ENCODE measurements at places on chromosomes 4 and X. TPM values are rescaled to one million over a fixed set of nuclear protein-coding genes. Genes with fewer than 3 reads are reported as not detected.

DNA sequence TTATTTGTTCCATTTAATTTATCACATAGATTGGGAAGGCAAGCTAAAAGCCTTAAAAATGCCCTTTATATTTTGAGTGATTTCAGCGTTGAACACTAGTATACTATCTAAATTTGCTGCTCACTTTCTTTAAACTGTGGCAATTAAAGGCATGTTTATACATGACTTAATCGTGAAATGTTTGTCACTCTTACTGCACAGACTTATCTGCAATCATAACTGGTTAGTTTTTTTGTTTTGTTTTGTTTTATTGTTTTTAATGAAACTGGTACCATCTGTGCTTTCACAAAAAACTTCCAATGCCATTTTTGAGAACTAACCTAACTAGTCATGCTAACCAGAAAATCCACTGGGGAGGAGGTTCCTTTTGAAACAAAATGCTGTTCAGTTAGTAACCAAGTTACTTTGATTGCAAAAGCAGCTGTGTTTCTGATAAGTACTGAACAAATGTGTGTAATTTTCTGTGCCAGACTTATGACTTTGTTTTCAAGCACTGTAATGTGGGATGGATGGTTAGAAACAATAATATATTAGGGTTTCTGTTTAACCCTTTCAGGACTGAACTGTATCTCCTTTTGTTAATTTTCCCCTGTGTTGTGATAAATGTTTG is 56.1 kb downstream of the CCKAR start:
- no peak for DNase-seq

DNA sequence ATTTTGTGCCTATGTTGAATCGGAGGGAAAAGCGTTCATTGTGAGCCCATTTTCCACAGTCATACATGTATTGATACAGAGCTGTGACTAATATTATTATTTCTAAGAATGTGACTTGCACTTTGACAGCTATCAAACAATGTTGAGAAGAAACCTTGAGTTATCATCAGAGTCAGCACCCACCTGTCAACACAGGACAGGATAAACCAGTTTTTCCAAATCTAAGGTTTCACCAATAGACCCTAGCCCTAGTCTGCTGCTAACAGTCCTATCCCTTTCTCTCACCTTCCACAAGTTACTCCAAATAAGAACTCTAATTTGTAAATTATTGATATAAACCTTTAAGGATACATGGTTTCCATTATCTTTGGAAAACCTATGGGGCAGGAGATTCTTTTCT is 47.7 kb upstream of the DHX15 start:
- DNase-seq = no peak

DNA sequence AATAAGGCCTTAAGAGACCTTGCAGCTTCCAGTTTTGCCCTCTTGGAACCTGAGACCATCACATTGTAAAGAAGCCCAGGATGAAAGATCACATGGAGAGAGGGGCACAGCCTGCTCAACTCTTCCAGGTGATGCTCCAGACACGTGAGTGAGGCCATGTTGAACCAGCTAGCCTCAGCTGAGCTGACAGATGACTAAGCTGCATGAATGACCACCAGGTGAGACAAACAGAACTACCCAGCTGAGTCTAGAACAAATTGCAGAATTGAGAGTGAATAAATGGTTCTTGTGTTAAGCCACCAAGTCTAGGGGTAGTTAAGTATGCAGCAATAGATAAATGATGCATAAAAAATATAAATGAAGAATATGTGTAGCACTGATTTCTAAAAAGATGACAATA is 16.8 kb upstream of the GPR82 start:
- no peak for DNase-seq

DNA sequence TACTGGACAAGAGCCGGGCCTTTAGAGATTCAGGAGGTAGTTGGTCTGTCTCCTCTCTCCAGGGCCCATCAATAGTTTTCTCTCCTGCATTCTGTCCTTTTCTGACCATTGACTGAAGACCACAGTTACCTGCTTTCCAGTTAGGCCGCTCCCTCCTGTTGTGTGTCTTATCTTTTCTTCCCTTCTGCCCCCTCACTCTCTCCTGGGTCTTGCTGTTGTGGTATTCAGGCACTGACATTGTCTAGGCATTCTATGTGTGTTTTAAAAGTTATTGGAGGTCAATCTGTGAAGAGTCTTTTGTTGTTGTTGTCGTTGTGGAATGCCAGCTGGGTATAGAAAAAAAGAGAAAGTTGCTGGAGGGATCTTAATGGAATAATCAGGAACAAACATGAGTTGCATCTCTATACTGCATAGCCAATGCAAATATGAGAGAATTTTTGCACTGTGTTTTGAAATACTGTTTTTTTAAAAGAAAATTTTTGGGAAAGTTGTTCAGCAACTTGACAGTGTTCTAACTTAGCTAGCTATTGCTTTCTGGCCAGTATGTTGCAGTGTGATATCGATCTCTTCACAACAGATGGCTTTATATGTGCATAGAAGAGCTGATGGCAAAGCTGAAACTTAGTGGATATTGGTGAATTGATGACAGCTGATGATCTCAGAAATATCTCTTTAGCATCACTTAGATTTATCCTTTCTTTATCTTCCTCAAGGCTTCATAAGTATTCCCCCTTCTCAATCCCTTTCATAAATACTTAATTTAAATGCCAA is 240.7 kb downstream of the C4orf33 start:
- no peak for DNase-seq

GRCh38 chr4:38223782-38224236 is 263.6 kb downstream of the PTTG2 start:
- DNase-seq = no peak

DNA sequence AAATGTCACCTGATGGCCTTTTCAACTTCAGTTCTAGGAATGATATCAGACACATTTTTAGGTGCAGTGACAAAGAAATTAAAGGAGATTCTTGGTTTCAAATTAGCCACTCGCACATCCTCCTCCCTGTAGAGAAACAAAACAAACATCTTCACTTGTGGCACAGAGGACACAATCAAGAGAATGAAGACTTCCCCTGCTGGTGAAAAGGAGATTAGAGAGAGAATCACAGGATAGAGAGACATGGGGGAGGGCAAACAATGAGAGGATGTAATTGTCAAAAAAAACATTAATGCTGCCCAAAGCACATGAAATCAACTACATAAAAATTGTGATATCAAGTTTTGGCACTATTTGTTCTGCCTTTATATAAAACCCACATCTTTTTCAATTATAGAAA is 34.5 kb downstream of the ACE2 start:
- DNase-seq = no peak

GRCh38 chrX:143340190-143340589 is 177.1 kb downstream of the SPANXN3 start:
- no peak for DNase-seq

- DNase-seq = no peak
These were observed 55.9 kb downstream of the CPLX1 start for GRCh38 chr4:770022-770421.

GRCh38 chr4:147371661-147372060 is 109.2 kb upstream of the EDNRA start:
- no peak for DNase-seq

DNA sequence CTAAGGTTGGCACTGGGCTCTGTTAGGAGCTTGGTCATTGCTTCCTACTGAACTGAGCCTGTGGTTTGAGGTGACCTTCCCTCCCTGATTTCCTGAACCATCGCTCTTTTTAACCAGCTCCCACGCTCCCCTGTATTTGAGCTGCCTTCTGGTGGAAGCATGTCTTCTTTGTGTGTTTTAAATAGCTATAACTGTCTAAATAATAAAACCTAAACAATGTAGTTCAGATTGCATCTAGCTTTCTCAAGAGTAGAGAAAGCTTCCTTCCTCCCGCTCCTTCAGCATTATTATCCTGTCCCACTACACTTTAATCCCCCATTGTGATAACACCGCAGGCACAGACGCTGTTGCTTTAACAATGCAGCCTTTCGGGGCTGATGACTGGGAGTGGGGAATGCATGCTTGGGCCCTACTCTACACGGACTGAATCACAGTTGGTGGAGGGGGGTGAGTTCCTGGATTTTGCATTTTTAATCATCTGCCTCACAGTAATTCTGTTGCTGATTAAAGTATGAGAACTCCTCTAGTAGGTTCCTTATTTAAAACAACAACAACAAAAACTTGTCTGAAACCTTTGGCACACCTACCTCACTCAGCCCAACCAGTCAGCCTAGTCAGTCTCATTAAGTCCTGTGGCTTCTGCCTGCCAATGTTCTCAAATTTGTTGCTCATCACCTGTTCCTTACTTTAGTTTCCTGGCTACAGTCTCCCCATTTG is 6.6 kb downstream of the SMS start:
- no peak for DNase-seq

DNA sequence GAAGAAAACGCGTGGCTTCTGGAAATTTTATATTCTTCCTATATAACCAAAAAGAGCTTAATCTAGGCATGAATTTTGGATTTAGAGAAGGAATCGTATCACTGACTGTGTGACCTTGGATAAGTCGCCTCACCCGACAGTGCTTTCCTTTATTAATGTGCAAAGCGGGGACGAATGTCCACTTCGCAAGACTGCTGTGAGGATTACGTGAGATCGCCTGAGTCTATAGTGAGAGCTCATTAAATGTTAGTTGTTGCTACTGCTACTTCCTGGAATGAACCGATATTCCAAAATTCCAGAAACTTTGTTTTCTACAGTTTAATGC is 448 bp upstream of the TBC1D8B start:
- no peak for DNase-seq

MAGEA1 gene
- total RNA-seq = not detected

GRCh38 chrX:150100261-150100660 is 162.0 kb upstream of the EOLA2 start:
- DNase-seq = no peak

GRCh38 chr4:9762823-9763475 is 18.5 kb upstream of the DRD5 start:
- DNase-seq = peak; percentile 77

DNA sequence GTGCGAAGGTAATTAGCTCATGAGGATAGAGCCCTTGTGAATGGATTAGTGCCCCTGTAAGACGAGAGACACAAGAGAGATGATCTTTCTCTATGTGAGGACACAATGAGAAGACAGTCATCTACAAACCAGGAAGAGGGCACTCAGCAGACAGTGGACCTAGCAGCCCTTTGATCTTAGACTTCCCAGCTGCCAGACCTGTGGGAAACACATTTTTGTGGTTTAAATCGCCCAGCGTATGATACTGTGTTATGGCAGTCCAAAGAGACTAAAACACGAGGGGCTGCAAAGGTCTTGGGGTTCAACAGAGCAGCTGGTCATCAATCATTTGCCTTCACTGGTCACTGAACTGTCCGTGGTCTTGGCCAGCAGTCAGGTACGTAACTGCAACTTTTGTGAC is 9.2 kb upstream of the SYNPO2 start:
- no peak for DNase-seq

GRCh38 chr4:75005727-75006126 is 72.8 kb downstream of the PARM1 start:
- DNase-seq = no peak

GRCh38 chr4:122899682-122900081 is 22.7 kb downstream of the NUDT6 start:
- no peak for DNase-seq

DNA sequence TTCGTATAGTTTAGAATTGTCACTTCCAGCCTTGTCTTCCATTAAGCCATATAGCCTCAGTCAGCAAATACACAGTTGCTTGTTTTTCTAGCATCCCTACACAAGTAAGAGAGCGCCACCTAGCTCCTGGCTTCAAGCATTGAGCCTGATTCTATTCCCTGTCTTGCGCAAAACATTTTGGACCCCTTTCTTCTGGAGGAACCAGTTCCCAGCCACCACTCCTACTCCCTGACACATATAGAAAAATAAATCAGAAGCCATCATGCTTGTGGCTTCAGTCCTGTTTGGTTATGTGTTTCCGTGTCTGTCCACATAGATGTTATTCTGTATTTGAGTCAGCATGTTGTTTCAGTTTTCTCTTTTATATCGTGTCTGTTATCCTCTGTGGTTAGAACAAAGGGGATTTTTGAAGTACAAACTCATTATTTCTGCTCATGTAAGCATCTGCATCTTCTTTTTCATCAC is 59.9 kb downstream of the GK start:
- DNase-seq = peak; percentile 67

ASB12 gene
- total RNA-seq = not detected

GRCh38 chr4:21641696-21642095 is 306.9 kb downstream of the KCNIP4 start:
- no peak for DNase-seq

DNA sequence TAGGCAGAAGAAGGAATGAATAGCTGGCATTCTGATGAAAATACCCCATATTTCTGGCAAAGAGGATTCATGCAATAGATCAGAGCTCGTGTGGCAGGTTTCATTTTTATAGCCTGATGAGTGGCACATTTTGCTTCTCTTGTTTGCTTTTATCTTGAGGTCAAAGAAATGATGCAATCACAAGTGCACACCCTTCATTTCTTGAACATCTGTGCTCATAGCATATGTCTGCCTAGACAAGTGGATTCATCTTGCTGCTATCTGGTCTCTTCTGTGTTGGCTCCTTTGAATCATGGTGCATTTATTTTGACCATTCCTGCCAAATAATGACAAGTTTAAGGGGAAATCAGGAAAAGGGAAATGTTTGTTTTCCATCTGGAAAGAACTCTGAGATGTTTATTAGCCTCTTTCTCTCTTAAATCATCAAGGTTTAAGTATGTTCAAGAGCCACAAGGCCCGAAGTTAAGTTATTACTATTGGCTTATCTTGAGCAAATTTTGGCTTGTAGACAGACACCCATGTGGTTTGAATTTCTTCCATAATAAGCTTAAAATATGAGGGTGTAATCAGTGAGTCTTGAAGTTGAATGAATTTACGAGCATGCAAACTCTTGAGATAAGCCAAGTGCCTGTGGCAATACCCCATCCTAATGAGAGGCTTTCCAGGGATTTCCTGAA is 59.3 kb upstream of the HS3ST1 start:
- DNase-seq = no peak
